Neural crest cell (in vitro differentiated cells): ENCODE measurements at places on chromosomes 6 and 20. TPM values are rescaled to one million over a fixed set of nuclear protein-coding genes. Genes with fewer than 3 reads are reported as not detected.

- H3K27me3 ChIP-seq, result peaks cover 54% of the 10 kb centered on the region
- peaks cover 11% of the 10 kb centered on the region for H3K4me1 ChIP-seq
- H3K27ac ChIP-seq, result no peak overlapping the region
- no peaks in the 10 kb centered on the region for H3K36me3 ChIP-seq
- no peak for DNase-seq
Observed at GRCh38 chr6:39091220-39091619, 23.8 kb downstream of the SAYSD1 start.

ABHD16B gene
- not detected in 2 replicates for total RNA-seq

MYCT1 gene
- total RNA-seq, result not detected in 2 replicates

CAGE1 gene
- total RNA-seq, result 0.16 and 0.20 TPM in 2 replicates

- H3K27ac ChIP-seq, result no peak overlapping the region
- H3K4me1 ChIP-seq, result peaks cover 12% of the 10 kb centered on the region
- DNase-seq, result peak; percentile 36
- H3K27me3 ChIP-seq, result peaks cover 73% of the 10 kb centered on the region
- H3K4me3 ChIP-seq, result peak overlapping the region; percentile 81
- H3K36me3 ChIP-seq, result no peaks in the 10 kb centered on the region
Observed at GRCh38 chr6:11043378-11043960, 636 bp downstream of the ELOVL2 start.

GRCh38 chr6:32081168-32081990 is 27.8 kb downstream of the TNXB start:
- no peak overlapping the region for H3K4me3 ChIP-seq
- H3K27me3 ChIP-seq, result peaks cover 7% of the 10 kb centered on the region
- no peaks in the 10 kb centered on the region for H3K36me3 ChIP-seq
- peak; percentile 33 for DNase-seq
- H3K27ac ChIP-seq, result peak overlapping the region; percentile 27

DNA sequence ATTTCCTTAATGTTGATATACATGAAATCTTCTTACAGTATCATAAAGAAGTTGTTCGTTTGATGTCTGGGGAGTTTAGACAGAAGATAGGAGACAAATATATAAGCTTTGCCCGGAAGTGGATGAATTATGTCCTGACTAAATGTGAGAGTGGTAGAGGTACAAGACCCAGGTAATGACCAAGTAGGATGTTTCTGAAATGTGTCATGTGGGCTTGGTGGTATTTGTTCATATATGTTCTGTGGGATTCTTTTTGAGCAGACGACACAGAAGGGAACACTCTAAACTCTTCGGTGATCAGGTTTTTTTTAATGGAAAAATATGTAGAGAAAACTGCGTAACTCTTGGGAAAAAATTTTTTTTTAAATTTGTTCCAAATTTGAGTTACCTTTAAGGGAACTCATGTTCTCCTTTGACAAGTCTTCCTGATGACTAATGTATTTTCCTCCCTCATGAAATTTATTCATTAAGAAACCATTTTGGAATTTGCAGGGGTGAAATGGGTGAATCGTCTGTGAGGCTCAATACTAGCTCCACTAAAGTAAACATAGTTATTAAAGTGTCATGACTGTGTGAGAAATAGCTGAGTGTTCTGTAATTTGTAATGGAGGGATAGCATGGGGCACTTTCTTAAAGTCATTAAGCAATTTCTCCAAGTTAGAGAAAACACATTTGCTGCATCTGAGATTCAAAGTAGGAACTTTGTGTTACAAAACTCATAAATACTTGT is 100.6 kb downstream of the MAP3K4 start:
- H3K4me1 ChIP-seq, result peaks cover 14% of the 10 kb centered on the region
- H3K36me3 ChIP-seq, result peaks cover 11% of the 10 kb centered on the region
- DNase-seq, result no peak
- H3K4me3 ChIP-seq, result no peak overlapping the region
- H3K27me3 ChIP-seq, result no peaks in the 10 kb centered on the region

DNA sequence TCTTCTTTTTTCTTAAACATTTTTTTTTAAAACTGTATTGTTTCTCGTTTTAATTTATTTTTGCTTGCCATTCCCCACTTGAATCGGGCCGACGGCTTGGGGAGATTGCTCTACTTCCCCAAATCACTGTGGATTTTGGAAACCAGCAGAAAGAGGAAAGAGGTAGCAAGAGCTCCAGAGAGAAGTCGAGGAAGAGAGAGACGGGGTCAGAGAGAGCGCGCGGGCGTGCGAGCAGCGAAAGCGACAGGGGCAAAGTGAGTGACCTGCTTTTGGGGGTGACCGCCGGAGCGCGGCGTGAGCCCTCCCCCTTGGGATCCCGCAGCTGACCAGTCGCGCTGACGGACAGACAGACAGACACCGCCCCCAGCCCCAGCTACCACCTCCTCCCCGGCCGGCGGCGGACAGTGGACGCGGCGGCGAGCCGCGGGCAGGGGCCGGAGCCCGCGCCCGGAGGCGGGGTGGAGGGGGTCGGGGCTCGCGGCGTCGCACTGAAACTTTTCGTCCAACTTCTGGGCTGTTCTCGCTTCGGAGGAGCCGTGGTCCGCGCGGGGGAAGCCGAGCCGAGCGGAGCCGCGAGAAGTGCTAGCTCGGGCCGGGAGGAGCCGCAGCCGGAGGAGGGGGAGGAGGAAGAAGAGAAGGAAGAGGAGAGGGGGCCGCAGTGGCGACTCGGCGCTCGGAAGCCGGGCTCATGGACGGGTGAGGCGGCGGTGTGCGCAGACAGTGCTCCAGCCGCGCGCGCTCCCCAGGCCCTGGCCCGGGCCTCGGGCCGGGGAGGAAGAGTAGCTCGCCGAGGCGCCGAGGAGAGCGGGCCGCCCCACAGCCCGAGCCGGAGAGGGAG is 580 bp downstream of the VEGFA start:
- H3K4me3 ChIP-seq, result peak overlapping the region; percentile 98
- H3K27ac ChIP-seq, result peak overlapping the region; percentile 79
- no peaks in the 10 kb centered on the region for H3K36me3 ChIP-seq
- peak; percentile 54 for DNase-seq
- peaks cover 39% of the 10 kb centered on the region for H3K4me1 ChIP-seq
